IMR-90 (cell line): ENCODE measurements at places on chromosomes 5 and 9. TPM values are rescaled to one million over a fixed set of nuclear protein-coding genes. Genes with fewer than 3 reads are reported as not detected.

The F12 gene
- 1.2 and 1.4 TPM in 2 replicates for polyA plus RNA-seq

GRCh38 chr5:124935065-124935464, 188.6 kb upstream of the ZNF608 start:
- no peak overlapping the region for H3K27ac ChIP-seq
- DNase-seq = no peak
- H3K27me3 ChIP-seq = no peaks in the 10 kb centered on the region
- H3K4me1 ChIP-seq = peaks cover 4% of the 10 kb centered on the region; the same call in 1 of the 2 replicates
- H3K4me3 ChIP-seq = no peak overlapping the region
- H3K36me3 ChIP-seq = no peaks in the 10 kb centered on the region

DNA sequence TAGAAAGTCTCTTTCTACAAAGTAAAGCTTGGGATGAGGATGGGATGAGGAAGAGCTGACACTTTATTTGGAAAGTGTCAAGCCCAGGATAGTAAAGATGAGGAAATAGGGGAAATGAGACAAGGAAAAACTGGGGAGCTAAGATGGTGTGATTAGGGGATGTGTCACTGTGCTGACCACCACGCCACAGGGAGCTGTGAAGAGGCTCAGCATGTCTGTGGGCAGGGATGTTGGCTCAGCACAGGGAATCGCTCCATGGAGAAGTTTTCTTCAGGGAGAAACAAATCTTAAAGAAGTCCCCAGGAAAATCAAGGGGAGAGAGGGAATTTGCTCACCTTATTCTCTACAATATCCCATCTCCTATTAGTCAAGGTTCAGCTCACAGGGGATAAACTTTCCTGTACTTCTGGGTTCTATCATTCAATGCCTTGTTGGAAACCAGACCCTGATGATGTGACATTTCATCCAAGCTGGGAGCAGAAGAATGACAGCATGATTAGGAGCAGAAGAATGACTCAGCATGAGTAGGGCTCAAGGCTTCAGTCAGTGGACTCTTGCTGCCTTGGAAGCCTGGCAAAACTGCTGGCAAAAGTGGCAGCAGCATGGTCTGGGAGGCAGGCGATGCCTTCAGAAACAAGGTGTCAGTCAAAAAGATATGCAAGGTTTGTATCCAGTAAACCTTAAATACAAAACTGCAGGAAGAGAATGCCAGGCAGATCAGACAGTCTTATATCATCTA, 4.9 kb downstream of the HSPB3 start:
- peaks cover 20% of the 10 kb centered on the region for H3K4me1 ChIP-seq
- no peak overlapping the region for H3K4me3 ChIP-seq
- H3K27me3 ChIP-seq = no peaks in the 10 kb centered on the region
- peak; percentile 71 for DNase-seq
- no peaks in the 10 kb centered on the region for H3K36me3 ChIP-seq

- no peak overlapping the region for H3K4me3 ChIP-seq
- peak overlapping the region; percentile 42; the same call in 1 of the 2 replicates for H3K27ac ChIP-seq
- H3K27me3 ChIP-seq = no peaks in the 10 kb centered on the region
- peaks cover 26% of the 10 kb centered on the region for H3K4me1 ChIP-seq
- DNase-seq = peak; percentile 92
Observed at GRCh38 chr5:140240987-140241706, 61.8 kb downstream of the PFDN1 start.

The PLAC8L1 gene
- 0.27 TPM in 1 of 2 replicates, not detected in the other for polyA plus RNA-seq

The EPB41L4A gene
- polyA plus RNA-seq = 0.02 TPM in 1 of 2 replicates, not detected in the other

DNA sequence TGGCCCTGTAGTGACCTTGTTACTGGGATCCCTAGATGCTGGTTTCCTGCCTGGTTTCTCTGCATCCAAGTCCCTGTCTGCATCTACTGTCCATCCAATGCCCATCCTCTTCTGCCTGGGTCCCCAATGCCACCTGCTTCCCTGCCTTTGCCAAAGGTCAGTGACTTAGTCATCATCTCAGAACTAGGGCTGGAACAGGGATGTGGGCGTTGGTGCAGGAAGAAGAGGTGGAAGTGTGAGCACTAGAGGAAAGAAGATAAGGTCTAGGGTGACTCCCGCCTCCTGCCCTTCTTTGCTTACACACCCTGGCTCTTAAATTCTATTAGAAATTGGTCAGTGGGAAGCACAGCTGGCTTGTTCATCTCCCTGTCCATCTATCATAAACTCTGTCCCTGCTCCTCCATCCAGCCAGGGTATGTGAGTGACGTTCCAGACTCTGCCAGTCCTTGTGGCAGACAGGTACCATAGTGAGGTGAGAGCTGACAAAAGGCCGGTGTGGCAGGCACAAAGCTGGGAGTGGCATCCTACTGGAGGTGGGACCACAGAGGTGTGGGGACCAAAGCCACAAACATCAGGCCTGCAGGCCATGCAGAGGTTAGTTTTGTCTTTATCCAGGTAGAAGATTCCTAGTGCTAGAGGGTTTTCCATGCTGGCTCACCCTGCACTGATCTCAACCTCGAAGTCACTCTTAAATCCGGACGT, 9.2 kb downstream of the PTPN3 start:
- no peak for DNase-seq
- no peaks in the 10 kb centered on the region for H3K4me1 ChIP-seq
- no peak overlapping the region for H3K27ac ChIP-seq

The TRPM6 gene
- polyA plus RNA-seq = 0.02 TPM in 1 of 2 replicates, not detected in the other

- H3K27ac ChIP-seq = no peak overlapping the region
- H3K4me1 ChIP-seq = no peaks in the 10 kb centered on the region
- H3K4me3 ChIP-seq = no peak overlapping the region
- DNase-seq = no peak
Observed at GRCh38 chr9:83410701-83411100, 127.5 kb downstream of the FRMD3 start.

- no peak for DNase-seq
- no peaks in the 10 kb centered on the region for H3K27me3 ChIP-seq
- no peak overlapping the region for H3K27ac ChIP-seq
- H3K4me1 ChIP-seq = no peaks in the 10 kb centered on the region
- no peaks in the 10 kb centered on the region for H3K36me3 ChIP-seq
Observed at GRCh38 chr9:3124001-3124400, 280.1 kb upstream of the PUM3 start.

The TRPM3 gene
- not detected in 2 replicates for polyA plus RNA-seq

- no peak for DNase-seq
- H3K4me3 ChIP-seq = no peak overlapping the region
- H3K27me3 ChIP-seq = no peaks in the 10 kb centered on the region
Observed at GRCh38 chr9:95096381-95096780, 221.1 kb downstream of the FANCC start.

DNA sequence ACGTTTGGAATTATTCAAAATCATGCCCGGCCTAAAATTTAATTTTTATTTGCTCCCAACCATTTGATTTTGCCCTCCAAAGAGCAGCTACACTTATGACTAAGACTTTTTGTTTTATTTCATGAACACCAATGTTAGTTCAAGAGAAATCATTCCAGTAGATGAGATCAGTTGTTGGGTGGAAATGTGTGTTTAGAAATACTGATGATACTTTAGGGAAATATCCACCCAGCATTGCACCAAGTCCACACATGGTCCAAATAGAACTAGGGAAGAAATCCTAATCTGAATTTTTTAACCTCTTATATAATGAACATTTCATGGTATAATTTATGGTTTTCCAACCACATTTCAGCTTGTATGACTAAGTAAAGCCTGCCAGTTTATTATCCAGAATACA, 28.3 kb upstream of the GOLPH3 start:
- no peaks in the 10 kb centered on the region for H3K27me3 ChIP-seq
- H3K27ac ChIP-seq = peak overlapping the region; percentile 29; the same call in 1 of the 2 replicates
- peak; percentile 88 for DNase-seq
- H3K36me3 ChIP-seq = no peaks in the 10 kb centered on the region
- peaks cover 3% of the 10 kb centered on the region; the same call in 1 of the 2 replicates for H3K4me1 ChIP-seq

GRCh38 chr5:156414391-156414790, 87.4 kb downstream of the SGCD start:
- H3K4me1 ChIP-seq = peaks cover 10% of the 10 kb centered on the region
- H3K27me3 ChIP-seq = no peaks in the 10 kb centered on the region
- H3K36me3 ChIP-seq = no peaks in the 10 kb centered on the region
- H3K27ac ChIP-seq = no peak overlapping the region
- H3K4me3 ChIP-seq = no peak overlapping the region

GRCh38 chr5:122400341-122400740, 88.3 kb downstream of the SNCAIP start:
- H3K4me3 ChIP-seq = no peak overlapping the region
- no peak overlapping the region for H3K27ac ChIP-seq
- H3K27me3 ChIP-seq = no peaks in the 10 kb centered on the region
- H3K4me1 ChIP-seq = peaks cover 7% of the 10 kb centered on the region; the same call in 1 of the 2 replicates

The DMAC1 gene
- 14.5 and 19.5 TPM in 2 replicates for polyA plus RNA-seq

DNA sequence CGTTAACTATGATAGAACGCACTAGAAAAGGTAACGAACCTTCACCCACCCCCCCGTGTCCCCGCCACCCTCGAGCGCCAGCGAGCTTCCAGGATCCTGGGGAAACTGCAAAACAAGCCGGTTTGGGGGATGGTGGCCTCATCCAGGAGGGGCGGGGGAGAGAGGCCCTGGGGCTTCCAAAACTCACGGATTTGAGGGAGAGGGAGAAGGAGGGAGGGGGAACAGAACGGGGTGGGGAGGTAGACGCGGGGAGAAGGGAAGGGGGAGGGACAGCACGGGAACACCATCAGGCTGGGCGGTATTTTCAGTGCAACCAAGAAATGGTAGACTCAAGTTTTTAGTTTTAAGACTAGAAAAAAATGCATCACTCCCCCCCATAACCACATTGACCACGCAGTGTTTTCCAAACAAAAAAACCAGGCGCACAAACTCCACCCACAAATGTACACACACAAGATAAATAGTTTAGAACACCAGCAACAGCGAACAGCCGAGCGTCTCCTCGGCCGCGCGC, 1.4 kb downstream of the NRARP start:
- DNase-seq = peak; percentile 20
- no peak overlapping the region for H3K27ac ChIP-seq
- H3K4me1 ChIP-seq = peaks cover 3% of the 10 kb centered on the region
- peaks cover 33% of the 10 kb centered on the region for H3K27me3 ChIP-seq
- H3K36me3 ChIP-seq = no peaks in the 10 kb centered on the region

The GABRB2 gene
- polyA plus RNA-seq = not detected in 2 replicates

- H3K4me3 ChIP-seq = no peak overlapping the region
- no peak for DNase-seq
- no peak overlapping the region for H3K27ac ChIP-seq
- peaks cover 2% of the 10 kb centered on the region for H3K27me3 ChIP-seq
- no peaks in the 10 kb centered on the region for H3K4me1 ChIP-seq
Observed at GRCh38 chr5:147560718-147561331, 51.0 kb upstream of the DPYSL3 start.

DNA sequence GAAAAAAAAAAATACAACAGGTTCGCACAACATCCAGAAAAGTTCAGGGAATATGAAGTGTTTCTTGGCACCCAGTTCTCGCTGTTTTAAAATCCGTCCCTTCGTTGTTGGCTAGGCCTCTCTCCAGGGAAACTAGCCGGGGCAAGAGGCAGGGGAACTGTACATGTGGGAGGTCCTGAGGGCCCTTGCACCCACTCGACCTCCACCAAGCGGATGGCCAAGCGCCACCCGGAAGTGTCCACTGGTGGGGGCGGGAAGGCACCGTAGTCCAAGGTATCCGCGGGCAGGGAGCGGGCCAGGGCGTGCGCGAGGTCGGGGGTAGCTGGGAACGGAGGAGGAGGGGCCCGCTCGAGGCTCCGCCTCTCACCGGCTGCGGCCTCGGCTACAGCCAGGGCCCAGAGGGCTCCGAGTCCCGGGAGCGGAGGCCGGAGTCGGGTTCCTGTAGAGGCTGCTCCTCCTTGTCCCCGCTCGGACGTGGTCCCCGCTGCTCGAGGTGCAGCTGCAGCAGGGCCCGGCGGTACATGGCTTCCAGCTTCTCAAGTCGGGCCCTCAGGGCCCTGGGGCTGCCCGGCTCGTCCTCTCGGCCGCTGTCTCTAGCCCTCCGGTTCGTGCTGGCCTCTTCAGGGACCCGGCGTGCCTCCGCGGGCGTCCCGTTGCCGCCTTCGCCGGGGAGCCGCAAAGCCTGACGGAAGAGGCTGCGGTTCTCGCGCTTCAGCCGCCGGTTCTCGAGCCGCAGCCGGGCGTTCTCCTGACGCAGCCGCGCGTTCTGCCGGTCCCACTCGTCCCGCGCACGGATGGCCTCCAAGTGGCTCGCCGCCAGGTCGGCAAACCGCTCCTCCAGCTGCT, 720 bp downstream of the TUSC1 start:
- H3K27me3 ChIP-seq = no peaks in the 10 kb centered on the region
- H3K36me3 ChIP-seq = no peaks in the 10 kb centered on the region
- H3K27ac ChIP-seq = peak overlapping the region; percentile 80
- peak overlapping the region; percentile 59 for H3K4me3 ChIP-seq

DNA sequence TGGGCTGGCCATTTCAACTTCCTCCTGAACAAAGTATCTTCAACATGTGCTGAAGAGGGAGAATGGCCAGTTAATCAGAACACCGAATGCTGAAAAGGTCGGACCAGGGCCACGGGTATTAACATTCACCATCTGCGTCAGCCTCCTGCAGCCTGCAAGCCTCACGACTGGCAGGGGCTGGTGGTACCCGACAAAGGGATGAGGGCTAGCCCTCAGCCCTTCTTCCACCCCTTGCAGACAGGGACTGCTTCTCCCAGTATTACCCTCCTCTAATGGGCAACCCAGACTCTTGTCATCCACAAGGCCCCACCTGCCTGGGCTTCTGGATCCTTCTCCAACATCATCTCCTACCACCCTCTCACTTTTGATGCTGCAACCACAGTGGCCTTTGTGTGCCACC, 246.6 kb downstream of the FSTL4 start:
- no peak overlapping the region for H3K27ac ChIP-seq
- H3K4me1 ChIP-seq = no peaks in the 10 kb centered on the region
- H3K36me3 ChIP-seq = no peaks in the 10 kb centered on the region
- H3K4me3 ChIP-seq = no peak overlapping the region

- no peak for DNase-seq
- H3K27ac ChIP-seq = peak overlapping the region; percentile 97
- H3K4me1 ChIP-seq = peaks cover 12% of the 10 kb centered on the region
- peaks cover 4% of the 10 kb centered on the region for H3K36me3 ChIP-seq
- no peaks in the 10 kb centered on the region for H3K27me3 ChIP-seq
Observed at GRCh38 chr9:111036946-111037345, 1.3 kb downstream of the LPAR1 start.

The PCDHA13 gene
- not detected in 2 replicates for polyA plus RNA-seq

DNA sequence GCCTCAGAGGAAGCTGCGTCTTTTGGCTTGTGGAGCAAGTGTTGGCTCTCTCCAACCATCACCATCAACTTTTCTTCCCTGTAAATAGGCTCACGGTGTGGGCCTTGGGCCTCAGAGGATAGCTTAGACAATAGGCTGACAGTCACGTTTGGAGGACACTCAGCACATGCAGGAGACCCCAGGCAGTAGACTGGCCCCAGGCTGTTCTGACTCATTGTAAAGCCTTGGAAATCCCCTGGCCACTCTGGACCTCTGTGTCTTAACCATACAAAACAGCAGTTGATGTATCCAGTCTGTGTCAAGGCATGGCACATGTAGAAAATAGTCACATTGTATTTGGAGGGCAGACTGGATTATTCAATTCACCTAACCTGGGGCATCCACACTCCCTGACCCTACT, 18.6 kb downstream of the CD74 start:
- H3K27me3 ChIP-seq = no peaks in the 10 kb centered on the region
- H3K4me1 ChIP-seq = peaks cover 14% of the 10 kb centered on the region
- DNase-seq = peak; percentile 84
- no peak overlapping the region for H3K27ac ChIP-seq
- H3K4me3 ChIP-seq = no peak overlapping the region
- H3K36me3 ChIP-seq = peaks cover 59% of the 10 kb centered on the region

The LRRC19 gene
- polyA plus RNA-seq = not detected in 2 replicates
